ENCODE measurements at places on chromosomes 11 and 22.

- DNase-seq, result no peak
Observed at GRCh38 chr22:20520093-20520511, 12.7 kb downstream of the MED15 start.

DNA sequence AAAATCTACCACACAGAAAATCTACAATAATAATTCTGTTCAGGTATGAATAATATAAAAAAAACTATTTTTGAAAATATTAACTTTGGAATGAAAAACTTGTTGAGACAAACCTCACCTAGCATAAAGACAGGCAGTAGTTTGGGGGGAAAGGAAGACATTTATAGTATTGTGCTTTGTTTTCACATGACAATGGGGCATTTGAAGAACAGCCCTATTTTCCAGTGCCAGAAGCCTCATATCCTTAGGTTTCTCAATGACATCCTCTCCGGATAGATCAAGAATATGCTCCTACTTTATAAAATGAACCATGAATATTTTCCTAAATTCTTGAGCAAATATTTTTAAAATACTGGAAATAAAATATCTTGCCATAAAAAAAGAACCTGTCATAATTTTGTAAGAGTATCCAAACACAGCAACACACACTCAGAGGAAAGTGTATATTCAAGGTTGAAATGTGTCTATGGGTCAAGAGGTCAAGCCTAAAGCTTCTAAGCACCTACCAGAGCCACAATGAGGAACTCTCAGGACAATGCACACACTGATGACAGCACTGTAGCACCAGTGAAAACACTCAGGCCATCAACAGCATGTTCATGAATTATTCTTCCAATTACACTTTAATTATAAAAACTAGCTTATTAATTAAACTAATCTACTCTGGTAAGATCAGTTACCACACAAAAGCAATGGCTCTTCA lies 68.7 kb downstream of the MRTFA start:
- no peak for DNase-seq

- DNase-seq, result no peak
Observed at GRCh38 chr11:44673688-44674087, 53.1 kb upstream of the TSPAN18 start.

- DNase-seq, result no peak
Observed at GRCh38 chr11:117476531-117477142, 149.0 kb downstream of the CEP164 start.

DNA sequence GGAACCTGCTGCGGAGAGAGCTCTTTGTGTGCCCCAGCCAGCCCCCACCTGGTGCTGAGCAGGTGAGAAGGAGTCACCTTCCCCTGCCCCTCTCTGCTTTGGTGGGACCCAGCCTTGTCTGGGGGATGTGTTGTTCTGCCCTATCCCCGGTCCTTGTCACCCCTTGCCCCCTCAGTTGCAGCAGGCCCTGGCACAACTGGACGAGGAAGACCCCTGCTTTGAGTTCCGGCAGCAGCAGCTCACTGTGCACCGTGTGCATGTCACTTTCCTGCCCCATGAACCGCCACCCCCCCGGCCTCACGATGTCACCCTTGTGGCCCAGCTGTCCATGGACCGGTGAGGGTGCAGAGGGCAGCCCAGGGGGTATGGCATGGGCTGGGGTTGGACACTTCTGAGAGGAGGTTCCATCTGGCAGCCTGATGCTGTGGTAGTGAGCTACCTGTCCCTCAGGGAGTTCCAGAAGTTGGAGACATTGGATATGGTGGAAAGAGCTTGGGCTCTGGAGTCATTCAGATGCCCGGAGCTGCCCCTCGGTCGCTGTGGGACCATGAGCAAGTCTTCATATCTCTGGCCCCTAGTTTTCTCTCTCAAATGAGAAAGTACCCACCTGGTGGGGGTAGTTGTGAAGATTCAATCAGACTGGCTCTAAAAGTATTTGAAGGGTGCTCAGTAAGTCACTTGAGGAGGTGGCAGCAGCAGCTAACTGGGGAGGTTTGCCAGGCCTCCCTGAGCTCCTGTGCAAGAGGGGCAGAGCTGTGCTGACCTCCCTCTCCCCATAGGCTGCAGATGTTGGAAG lies 4.3 kb downstream of the LARGE2 start:
- DNase-seq, result no peak

DNA sequence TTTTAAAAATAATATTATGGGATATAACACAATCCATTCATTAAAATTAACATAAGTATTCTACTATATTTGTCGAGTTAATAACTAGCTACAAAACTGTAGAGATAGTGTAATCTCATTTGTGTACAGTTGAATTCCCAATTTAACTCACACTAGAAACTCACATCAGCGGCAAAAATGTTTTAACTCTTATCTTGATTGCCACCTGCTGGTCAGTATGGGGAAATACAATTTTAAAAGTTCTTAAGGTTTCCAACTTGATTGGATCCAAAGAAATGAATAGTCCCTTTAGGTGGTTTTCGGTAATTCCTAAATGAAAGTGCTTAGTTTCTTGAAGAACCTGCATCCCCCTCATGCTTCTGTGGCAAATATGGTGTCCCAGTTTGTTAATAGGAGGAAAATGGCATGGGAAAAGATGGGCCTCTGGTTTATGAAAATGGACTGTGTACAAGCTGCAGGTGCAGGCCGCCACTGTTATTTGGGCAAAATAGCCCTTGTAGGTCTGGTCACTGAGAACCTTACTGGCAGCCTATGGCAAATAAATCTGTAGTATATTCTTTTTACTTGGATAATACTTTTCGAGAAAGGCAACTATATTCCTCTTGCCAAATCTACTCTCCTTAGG lies 33.7 kb upstream of the SLC17A6 start:
- no peak for DNase-seq

- no peak for DNase-seq
Observed at GRCh38 chr22:30321461-30321860, 5.3 kb downstream of the TBC1D10A start.

- peak; percentile 60 for DNase-seq
Observed at GRCh38 chr11:727859-728748, 19.2 kb upstream of the TALDO1 start.

DNA sequence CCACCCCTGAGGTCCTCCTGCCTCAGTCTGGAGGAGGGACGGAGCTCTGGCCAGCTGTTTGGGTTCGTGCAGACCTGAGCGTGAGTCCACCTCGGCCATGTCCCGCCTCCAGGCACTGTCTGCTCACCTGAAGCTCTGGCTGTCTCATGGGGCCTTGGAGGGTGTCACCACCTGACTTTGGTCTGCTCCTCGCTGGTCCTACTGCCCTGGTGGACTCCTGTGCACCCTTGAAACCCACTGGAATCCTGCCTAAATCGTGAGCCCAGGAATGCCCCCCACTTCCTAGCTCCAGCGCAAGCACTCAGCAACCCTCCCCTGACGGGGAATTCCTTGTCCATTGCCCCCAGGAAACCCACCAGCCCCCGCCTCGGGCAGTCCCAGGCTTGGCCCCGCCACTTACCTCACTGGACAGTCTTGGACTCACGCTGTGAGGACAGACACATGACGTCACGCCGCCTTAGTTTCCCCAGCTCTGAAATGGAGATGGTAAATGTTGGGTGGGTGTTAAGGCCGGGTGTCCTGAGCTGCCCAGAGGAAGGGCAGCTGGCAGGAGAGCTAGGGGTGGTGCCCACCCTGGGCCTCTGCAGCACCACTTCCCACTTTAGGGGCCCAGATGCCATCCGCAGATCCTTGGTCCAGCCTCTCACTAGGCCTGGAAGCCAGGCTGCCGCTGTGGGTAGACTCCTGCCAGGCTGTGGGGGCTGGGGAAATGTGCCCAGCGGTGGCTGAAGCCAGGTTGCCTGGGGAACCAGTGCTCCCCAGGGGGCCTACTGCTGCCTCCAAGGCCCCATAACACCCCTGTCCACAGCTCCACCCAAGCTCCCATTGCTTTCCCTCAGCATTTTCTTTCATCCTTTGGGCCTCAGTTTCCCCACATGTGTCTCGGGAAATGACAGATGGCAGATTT lies 18.2 kb upstream of the TBX1 start:
- no peak for DNase-seq

DNA sequence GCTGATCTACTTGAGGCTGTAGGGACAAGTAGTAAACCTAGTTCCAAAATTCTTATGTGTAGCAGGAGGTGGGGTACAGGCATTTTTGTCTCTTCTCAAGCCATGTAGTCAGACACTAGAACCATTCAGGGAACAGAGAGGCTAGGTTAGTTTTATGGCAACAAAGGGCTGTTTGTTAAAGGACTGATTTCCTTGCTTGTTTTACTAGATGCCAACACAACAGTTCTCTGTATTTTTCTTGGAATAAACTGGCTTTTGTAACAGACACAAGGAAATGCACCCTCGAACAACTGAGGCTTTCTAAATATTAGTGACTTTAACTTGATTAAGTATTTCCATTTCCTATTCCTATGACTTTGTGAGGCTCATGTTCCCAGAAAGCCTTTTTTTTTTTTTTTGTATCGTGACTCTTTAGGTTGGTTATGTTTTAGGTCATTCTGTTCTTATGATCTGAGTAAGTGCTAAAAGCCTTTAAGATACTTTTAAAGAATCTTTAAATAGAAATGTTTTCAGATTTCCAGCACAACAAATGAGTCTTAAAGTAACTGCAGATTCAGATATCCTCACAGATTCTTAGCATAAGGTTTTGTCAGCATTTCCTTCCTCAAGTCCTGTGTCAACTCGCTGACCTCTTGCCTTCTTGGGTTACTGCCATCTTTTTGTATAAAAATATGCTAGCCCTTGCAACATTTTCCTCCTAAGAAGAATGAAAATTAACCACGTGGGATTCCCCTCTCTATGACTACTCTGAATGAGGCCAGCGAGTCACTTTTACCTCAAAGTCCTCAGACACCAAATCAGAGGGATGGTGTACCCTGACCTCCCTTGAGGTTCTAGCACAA lies 92.5 kb downstream of the CCDC83 start:
- no peak for DNase-seq
